ENCODE measurements at places on chromosomes 2 and 18.

DNA sequence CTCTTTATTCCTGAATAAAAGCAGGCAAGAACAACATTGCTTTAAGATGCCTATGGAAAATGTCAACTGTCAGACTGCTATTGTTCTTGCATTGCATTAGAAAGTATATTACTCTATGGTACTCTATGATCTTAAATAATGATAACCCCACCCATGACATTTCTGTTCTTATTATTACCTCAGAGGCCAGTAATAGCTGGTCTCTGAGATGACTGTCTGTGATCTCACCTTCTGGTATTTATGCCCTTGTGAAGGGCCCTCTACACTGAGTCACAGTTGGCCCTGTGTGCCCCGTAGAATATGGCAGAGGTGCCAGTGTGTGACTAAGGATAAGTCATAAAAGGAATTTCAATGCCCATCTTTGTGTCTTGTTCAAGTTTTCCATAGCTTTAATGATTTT lies 61.0 kb downstream of the SPP2 start:
- no peak for DNase-seq

- DNase-seq, result no peak
Observed at GRCh38 chr2:37489536-37489935, 145.1 kb downstream of the QPCT start.

GRCh38 chr2:145685383-145686050 lies 1165.6 kb upstream of the ZEB2 start:
- DNase-seq, result no peak

- no peak for DNase-seq
Observed at GRCh38 chr2:24538720-24539119, 47.7 kb downstream of the NCOA1 start.

- no peak for DNase-seq
Observed at GRCh38 chr2:179951680-179952079, 55.4 kb downstream of the CWC22 start.

- no peak for DNase-seq
Observed at GRCh38 chr2:199777916-199778315, 73.1 kb downstream of the FTCDNL1 start.

DNA sequence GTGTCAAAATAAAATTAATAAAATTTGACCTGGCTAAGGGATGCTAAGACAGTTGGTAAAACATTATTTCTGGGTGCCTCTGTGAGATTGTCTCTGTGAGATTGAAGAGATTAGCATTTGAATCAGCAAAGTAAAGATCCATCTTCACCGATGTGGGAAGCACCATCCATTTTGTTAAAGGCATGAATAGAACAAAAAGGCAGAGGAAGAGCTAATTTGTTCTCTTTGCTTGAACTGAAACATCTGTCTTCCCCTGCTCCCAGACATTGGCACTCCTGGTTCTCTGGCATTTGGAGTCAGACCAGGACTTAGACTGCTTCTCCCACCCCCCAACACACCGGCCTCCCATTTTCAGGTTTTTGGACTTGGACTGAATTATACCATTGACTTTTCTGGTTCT lies 603.8 kb upstream of the LINC00305 start:
- no peak for DNase-seq

GRCh38 chr2:133768256-133768655 lies 200.0 kb upstream of the NCKAP5 start:
- no peak for DNase-seq

- DNase-seq, result no peak
Observed at GRCh38 chr2:217935901-217936684, 66.7 kb downstream of the TNS1 start.

- no peak for DNase-seq
Observed at GRCh38 chr2:52335727-52336126, 1303.8 kb upstream of the NRXN1 start.

DNA sequence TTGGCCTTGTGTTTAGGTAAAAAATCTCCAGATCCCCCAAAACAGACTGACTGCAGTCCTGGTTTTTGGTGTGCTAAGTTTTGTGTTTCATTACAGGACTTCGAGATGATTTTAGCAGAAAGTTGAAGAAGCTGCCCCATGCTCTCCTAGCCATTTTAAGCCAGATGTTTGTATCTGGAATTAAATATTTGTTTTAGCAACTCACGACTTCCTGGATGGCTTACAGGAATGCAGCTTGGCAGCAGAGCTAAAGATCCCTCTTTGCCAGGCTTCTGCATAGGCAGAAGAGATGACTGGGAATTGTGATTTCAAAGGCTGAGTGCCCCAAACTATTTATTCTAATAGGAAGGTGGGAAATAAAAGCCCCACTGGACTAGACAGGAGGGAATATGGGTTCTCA lies 31.1 kb downstream of the ONECUT2 start:
- no peak for DNase-seq
